Endothelial cell of coronary artery (primary cell): ENCODE measurements at places on chromosomes 1 and 21. TPM values are rescaled to one million over a fixed set of nuclear protein-coding genes. Genes with fewer than 3 reads are reported as not detected.

AMY1A gene
- not detected in 2 replicates for total RNA-seq

DCAF6 gene
- total RNA-seq = 45.6 and 56.6 TPM in 2 replicates

SMCP gene
- total RNA-seq = not detected in 2 replicates

PLEKHN1 gene
- 0.19 and 0.36 TPM in 2 replicates for total RNA-seq

TNNI3K gene
- total RNA-seq = not detected in 2 replicates

PDXK gene
- 64.1 and 85.0 TPM in 2 replicates for total RNA-seq

KCND3 gene
- under 0.01 TPM in 1 of 2 replicates, not detected in the other for total RNA-seq

MATN1 gene
- total RNA-seq = not detected in 2 replicates

FCRL2 gene
- total RNA-seq = not detected in 2 replicates

TTLL7 gene
- 2.8 and 6.0 TPM in 2 replicates for total RNA-seq

C4BPA gene
- total RNA-seq = not detected in 2 replicates

HES3 gene
- total RNA-seq = not detected in 2 replicates

PLA2G2C gene
- total RNA-seq = not detected in 2 replicates

PM20D1 gene
- total RNA-seq = not detected in 2 replicates

SLAMF8 gene
- not detected in 2 replicates for total RNA-seq

DHRS3 gene
- 34.1 and 52.0 TPM in 2 replicates for total RNA-seq

NR5A2 gene
- 8.8 and 35.0 TPM in 2 replicates for total RNA-seq

KANK4 gene
- total RNA-seq = not detected in 2 replicates

NDUFS5 gene
- 633 and 957 TPM in 2 replicates for total RNA-seq

LRRC53 gene
- total RNA-seq = not detected in 2 replicates

GPN2 gene
- total RNA-seq = 10.7 and 12.0 TPM in 2 replicates

ATG4C gene
- total RNA-seq = 5.1 and 6.5 TPM in 2 replicates

CA6 gene
- not detected in 2 replicates for total RNA-seq

NPPB gene
- 0.54 and 1.5 TPM in 2 replicates for total RNA-seq

APP gene
- 1,032 and 1,800 TPM in 2 replicates for total RNA-seq

KTI12 gene
- total RNA-seq = 10.6 and 10.7 TPM in 2 replicates

ABCB10 gene
- total RNA-seq = 17.0 and 18.3 TPM in 2 replicates

F3 gene
- 1.3 and 28.9 TPM in 2 replicates for total RNA-seq

CR1L gene
- total RNA-seq = not detected in 2 replicates

TMPRSS2 gene
- total RNA-seq = not detected in 2 replicates

SLAMF1 gene
- total RNA-seq = not detected in 2 replicates

IL20 gene
- not detected in 2 replicates for total RNA-seq

MMP23B gene
- 1.1 and 2.8 TPM in 2 replicates for total RNA-seq

PTGS2 gene
- total RNA-seq = 2.9 and 3.4 TPM in 2 replicates

LHX8 gene
- total RNA-seq = not detected in 2 replicates

LDLRAD1 gene
- not detected in 2 replicates for total RNA-seq

MTARC1 gene
- 2.2 and 2.3 TPM in 2 replicates for total RNA-seq
